Jurkat, Clone E6-1 (cell line): ENCODE measurements at places on chromosomes 16 and 17.

GRCh38 chr16:8519643-8520042 lies 70.7 kb downstream of the TMEM114 start:
- DNase-seq = no peak

- no peak for DNase-seq
These were observed 22.0 kb upstream of the SSTR5 start for GRCh38 chr16:1050516-1050915.

- DNase-seq = no peak
These were observed 113.1 kb downstream of the SDK2 start for GRCh38 chr17:73531158-73531557.

DNA sequence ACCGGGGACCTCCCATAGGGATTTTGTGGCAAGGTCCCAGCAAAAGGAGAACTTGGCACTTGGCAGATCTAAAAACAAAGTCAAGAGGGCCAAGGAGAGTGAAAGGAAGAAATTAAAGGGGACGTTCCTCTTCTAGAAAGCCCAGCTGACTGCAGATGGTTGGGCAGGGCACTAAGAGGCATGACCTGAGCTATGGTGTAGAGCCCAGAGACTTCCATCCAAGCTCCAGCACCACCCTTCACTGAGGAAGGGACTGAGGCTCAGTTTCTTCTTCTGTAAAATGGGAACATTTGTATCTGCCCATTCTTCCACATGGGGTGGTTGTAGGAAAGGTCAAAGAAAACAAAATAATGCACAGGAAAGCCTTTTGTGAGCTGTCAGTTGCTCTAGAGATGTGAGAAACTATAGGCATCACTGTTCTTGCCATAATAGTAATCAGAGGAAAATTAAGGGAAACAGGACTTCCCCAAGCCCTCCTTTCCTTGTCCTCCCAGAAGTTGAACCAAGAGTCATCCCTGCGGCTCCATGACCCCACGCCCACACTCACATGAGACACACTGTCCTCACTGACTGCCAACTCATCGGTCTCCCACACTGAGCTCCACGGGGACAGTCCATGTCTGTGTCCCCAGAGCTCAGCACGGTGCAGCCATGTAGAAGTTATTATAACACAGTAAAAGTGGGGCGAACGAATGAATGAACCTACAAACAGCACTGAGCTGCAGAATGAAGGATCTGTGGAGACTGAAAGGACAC lies 10.4 kb downstream of the CD300LF start:
- DNase-seq = no peak

- no peak for DNase-seq
These were observed 17.7 kb downstream of the NUBP1 start for GRCh38 chr16:10761373-10761772.

- no peak for DNase-seq
These were observed 8.2 kb upstream of the C16orf74 start for GRCh38 chr16:85759136-85759535.

GRCh38 chr17:10173913-10174312 lies 24.5 kb downstream of the GAS7 start:
- DNase-seq = no peak

- no peak for DNase-seq
These were observed 229.8 kb downstream of the KATNIP start for GRCh38 chr16:27779641-27780164.

DNA sequence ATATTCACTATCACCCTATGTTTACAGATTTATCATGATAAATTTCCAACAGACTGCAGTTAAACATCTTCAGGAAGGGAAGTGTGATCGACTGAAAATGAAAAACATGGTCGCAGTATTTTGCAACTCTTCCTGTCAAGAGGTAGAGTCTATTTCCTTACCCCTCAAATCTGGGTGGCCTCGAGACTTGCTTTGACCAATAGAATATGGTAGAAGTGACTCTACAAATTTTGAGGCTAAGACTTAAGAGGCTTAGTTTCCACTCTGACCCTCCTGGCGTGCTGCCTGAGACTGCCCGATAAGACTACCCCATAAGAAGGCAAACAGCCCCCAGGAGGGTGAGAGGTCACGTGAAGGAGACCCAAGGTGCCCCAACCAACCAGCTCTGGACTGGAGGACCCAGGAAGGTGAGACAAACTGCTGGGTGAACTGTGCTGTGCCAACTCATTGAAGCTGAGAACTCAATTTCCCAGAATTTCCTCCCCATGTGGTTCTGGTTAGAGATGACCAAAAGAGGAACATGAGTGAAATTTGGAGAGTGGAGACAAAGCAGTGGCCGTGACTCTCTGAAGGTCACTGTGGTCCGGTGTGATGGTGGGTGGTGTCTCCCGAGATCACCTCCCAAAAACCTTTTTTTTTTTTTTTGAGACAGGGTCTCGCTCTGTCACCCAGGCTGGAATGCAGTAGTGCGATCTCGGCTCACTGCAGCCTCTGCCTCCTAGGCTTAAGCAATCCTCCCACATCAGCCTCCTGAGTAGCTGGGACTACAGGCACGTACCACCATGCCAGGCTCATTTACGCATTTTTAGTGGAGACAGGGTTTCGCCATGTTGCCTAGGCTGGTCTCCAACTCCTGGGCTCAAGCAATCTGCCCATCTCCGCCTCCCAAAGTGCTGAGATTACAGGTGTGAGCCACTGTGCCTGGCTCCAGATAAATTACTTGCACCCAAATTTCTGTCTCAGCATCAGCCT lies 38.2 kb upstream of the LITAF start:
- DNase-seq = no peak

- DNase-seq = no peak
These were observed 30.9 kb downstream of the TMEM204 start for GRCh38 chr16:1564325-1564724.

- DNase-seq = peak; percentile 94
These were observed 27.2 kb downstream of the HASPIN start for GRCh38 chr17:3750926-3751325.

DNA sequence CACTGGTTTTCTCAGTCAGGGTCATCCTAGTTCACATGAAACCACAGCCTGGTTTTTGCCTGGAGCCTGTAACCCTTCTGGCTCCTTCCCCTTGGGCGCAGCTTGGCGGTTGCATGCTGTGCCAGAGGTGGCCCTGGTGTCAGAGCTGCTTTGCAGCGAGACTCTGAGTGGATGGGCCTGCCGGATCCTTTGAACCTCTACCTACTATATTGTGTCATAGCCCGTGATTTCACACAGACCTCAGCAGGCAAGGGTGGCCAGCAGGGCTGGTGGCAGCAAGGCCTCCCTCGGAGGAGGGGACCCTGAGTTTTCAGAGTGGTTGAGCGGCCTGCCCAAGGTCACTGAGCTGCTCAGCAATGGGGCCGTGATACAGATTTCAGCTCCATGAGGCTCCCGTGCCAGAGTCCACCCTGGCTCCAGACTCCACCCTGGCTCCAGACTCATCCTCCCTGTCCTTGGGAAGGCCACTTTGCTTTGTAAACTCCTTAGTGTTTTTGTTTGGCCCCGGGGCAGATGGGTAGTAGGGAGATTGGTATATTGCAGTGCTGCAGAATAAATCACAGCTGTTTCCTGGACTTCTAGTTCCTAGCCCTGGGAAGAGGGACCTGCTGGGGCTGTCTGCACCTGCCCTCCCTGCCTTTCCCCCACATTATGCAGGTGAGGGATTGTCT lies 9.7 kb downstream of the MPRIP start:
- DNase-seq = no peak

GRCh38 chr17:81449351-81449750 lies 54.1 kb downstream of the BAHCC1 start:
- DNase-seq = no peak

- no peak for DNase-seq
These were observed 147.6 kb downstream of the CHD9 start for GRCh38 chr16:53202398-53202797.

DNA sequence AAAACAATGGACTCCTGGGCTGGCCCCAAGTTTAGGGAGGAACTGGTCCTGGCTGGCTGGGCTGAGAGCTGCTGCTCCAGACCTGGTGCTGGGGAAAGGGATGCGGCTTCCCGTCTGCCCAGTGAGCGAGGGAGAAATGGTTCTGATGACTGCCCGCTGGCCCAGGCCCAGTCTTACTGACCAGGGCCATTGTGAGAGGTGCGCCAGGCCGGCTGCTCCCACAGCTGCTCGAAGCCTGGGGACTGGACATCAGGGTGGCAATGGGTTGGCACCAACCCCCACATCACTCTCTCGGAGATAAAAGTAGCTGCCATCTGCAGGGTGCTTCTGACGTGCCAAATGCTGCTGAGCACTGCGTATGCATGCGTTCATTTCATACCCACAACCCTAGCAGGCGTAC lies 53.2 kb downstream of the IRF8 start:
- DNase-seq = no peak

DNA sequence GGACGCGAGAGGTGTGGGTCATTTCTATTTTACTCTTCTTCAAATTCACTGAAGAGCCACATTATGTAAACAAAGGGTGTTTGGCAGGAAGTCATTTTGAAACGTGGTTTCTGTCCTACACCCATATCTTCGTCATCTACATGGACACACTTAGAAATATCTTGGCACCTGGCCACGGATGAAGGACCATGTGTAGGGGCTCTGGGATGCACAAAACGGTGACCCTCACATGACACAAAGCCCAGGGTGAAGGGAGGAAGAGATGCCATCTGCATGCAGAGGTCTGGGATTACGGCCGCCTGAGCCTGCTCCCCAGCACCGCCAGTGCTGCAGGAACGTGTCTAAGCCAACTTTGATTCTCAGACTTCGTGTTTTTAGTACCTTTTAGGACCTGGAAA lies 130.2 kb upstream of the CHMP6 start:
- no peak for DNase-seq

DNA sequence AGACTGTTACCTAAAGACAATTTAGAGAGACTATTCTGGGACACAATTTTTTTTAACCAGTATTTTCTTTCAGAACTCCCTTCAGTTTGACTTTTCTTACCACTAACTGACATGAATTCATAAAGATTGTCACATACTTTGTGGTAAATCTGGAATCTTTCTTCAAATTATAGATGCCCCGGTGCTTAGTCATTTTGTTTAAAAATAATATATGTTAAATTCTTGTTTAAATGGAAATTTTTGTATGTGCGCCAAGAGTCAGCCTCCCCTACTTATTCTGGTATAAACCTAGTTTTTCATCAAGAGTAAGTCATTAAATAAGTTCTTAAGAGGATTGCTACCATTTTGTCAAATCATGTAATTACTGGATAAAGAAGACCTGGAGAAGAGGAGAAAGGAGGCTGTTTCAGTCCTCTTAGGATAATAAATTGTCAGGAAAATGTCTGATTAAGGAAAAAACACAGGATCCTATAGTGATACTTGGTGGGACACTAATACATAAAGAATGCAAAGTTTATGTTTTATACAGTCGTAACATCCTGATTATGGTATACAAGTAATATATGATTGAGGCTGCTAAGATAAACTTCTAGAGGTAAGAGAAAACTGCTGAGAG lies 424.4 kb downstream of the PMP22 start:
- no peak for DNase-seq

DNA sequence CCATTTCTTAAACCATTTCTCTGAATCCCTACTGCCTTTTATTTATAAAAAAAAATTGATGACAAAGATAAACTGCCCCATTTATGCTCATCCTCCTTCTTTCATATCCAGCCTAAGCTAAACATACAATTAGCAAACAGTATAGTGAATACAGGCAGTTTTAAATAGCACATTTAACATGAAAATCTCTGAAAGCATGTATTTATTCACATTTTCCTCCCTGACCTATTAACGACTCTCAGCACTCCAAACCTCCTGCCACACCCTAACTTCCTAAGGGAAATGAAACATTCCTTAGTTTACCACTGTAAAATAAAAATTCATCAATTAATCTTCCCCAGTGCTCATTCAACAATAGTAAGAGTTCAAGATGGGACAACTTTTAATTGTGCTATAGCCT lies 56.9 kb downstream of the TRIM37 start:
- no peak for DNase-seq
